ENCODE measurements at places on chromosomes 7 and 10. TPM values are rescaled to one million over a fixed set of nuclear protein-coding genes. Genes with fewer than 3 reads are reported as not detected.
A peak's percentile ranks its signal among the peaks of the same experiment; 100 is the strongest.

Gene EIF5AL1
- 0.37 TPM for total RNA-seq

Gene WDR86
- total RNA-seq = 4.1 TPM

Gene COL13A1
- total RNA-seq = 0.48 TPM

GRCh38 chr7:5670183-5670935 is 111.1 kb downstream of the RNF216 start:
- no peak for DNase-seq

- DNase-seq = no peak
Observed at GRCh38 chr7:14377646-14378266, 388.3 kb upstream of the ETV1 start.

- no peak for DNase-seq
Observed at GRCh38 chr7:27941522-27941921, 201.6 kb downstream of the TAX1BP1 start.

- DNase-seq = no peak
Observed at GRCh38 chr7:2069472-2069860, 163.3 kb downstream of the MAD1L1 start.

- no peak for DNase-seq
Observed at GRCh38 chr10:10054466-10054865, 963.2 kb upstream of the CELF2 start.

DNA sequence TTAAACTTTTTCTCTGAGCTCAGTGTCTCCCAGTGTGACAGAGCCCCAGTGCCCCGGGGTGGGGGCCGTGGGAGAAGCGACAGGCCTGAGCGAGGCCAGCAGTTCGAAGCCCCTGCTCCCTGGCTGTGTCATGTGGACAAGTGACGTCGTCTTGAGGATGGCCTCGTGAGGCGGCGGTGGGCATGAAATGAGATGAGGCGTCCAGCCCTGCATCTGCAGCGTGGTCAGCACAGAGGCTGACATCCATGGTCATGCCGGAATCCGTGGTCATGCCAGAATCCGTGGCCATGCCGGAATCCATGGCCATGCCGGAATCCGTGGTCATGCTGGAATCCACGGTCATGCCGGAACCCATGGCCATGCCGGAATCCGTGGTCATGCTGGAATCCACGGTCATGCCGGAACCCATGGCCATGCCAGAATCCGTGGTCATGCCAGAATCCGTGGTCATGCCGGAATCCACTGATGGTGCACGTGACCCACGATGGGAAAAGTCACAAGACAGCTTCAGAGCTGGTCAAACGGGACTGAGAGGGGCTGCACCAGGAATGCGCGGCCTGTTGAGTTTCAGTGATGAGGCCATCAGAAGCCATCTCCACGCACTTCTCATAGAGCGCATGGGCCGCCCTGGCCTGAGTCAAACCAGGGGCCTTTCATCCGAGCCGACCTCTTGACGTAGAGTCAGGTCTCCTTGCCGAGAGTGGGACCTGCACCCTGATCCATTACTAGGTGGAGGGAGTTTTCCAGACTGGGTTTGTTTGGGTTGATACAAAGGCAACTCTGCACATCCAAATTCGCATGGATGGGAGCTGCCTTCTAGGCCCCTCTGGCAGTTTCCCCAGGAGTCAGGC is 342.5 kb downstream of the PTPRN2 start:
- peak; percentile 79 for DNase-seq

- DNase-seq = no peak
Observed at GRCh38 chr7:98136423-98136822, 29.8 kb downstream of the LMTK2 start.

DNA sequence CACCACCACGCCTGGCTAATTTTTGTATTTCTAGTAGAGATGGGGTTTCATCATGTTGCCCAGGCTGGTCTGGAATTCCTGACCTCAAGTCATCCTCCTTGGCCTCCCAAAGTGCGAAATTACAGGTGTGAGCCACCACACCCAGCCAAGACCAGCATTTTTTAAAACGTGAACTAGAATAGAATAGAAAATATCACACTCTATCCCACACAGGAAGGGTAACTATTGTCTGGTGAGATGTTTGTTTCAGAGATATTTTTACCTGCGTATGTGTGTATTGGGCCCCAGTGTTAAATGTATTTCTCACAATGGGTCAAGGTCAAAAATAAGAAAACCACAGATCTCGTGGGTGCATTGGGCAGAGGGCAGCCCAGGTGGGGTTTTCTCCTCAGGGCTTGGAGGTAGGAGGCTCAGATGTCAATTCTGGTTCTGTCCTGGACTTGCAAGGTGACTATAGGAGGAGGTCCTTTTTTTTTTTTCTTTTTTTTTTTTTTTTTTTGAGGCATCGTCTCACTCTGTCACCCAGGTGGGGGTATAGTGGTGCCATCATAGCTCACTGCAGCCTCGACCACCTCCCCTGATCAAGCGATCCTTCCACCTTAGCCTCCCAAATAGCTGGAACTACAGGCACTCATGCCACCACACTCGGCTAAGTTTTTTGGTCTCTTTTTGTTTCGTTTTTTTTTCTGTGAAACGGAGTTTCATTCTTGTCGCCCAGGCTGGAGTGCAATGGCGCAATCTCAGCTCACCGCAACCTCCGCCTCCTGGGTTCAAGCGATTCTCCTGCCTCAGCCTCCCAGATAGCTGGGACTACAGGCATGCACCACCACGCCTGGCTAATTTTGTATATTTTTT is 19.0 kb downstream of the SH2B2 start:
- DNase-seq = no peak

DNA sequence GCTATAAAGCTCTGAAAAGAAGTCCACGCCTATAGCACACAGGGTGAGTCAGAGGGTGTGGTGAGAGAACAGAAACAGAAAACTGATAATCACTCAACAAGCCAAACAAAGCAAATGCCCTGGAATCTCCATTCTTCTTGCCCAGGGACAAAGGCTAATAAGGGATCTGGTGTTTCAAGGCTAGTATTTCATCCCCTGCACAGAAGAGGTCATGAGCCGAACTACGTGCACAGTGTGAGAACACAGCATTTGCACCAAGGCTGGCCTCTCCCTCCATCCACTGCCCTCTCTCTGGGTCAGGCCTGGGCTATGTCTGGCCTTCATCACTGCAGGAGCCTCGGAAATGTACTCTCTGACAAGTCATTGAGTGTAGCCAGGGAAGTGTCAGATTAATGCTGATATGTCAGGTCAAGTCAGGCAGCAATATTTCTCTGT is 42.7 kb downstream of the PRR15 start:
- no peak for DNase-seq

DNA sequence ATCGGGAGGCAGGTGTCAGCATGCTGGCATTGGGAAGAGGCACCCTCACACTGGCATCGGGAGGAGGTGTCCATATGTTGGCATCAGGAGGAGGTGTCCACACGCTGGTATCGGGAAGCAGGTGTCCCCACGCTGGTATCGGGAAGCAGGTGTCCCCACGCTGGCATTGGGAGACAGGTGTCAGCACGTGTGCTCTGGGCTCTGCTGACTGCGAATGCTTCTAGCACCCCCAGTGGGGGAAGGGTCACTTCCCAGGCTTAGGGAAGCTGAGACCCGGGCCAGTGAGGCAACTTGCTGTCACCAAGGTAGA is 92.5 kb upstream of the IKZF1 start:
- no peak for DNase-seq

DNA sequence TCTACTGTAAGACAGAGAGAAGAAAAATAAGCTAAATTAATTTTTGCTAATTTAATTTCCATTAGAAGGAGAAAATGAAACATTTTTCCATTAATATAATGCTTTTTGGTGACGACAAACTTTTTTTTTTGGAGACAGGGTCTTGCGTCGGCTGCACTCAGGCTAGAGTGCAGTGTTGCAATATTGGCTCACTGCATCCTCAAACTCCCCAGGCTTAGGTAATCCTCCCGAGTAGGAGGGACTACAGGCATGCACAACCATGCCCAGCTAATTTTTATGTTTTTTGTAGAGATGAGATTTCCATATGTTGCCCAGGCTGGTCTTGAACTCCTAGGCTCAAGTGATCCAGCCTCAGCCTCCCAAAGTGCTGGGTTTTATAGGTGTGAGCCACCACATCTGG is 229.8 kb upstream of the LRRN3 start:
- DNase-seq = no peak

DNA sequence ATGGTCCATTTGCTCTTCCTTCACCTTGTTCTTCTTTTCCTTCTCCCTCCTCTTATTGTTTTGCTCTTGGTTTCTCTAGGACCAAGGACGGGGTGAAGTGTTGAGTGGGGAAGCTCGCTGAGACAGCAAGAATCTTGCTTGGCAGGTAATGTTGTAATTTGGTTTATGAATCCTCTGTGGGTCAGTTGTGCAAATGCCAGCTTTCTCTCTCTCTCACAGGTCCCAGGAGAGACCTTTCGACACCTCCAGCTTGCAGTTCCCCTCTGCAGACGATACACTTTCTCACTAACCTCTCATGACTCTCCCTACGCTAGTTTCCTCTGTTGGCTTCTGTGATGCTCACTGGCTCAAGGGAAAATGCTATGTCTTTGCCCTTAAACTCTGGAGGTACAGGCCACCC is 77.0 kb downstream of the FRMD4A start:
- no peak for DNase-seq

GRCh38 chr7:124276005-124276622 is 243.2 kb upstream of the TMEM229A start:
- no peak for DNase-seq

DNA sequence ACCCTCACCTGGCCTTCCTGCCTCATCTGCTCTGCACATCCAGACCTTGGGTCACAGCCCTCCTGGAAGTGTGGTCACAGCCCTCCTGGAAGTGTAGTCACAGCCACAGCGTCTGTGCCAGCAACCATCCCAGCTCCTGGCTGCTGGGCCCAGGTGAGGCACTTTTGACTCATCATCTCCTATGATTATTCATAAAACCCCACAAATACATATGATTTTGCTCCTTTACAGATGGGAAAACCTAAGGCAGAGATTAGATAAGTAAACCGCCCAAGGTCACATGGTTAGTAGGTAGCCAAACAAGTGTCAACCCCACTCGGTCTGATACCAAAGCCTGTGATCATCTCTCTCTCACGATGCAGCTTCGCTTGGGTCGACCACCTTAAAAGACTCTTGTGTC is 94.3 kb downstream of the PRLHR start:
- DNase-seq = no peak

All from posterior vena cava (tissue), 2 donors.